ENCODE measurements at places on chromosomes 5 and 9. TPM values are rescaled to one million over a fixed set of nuclear protein-coding genes. Genes with fewer than 3 reads are reported as not detected.

Gene IFNA7
- not detected for total RNA-seq

- DNase-seq, result no peak
Observed at GRCh38 chr5:83914199-83914598, 193.5 kb upstream of the HAPLN1 start.

Gene NME5
- 2.4 TPM for total RNA-seq

Gene POU5F2
- 1.9 TPM for total RNA-seq

GRCh38 chr9:83934569-83935275 lies 13.5 kb upstream of the KIF27 start:
- no peak for DNase-seq

GRCh38 chr5:138700581-138701362 lies 52.5 kb upstream of the CTNNA1 start:
- no peak for DNase-seq

Gene STPG3
- 0.18 TPM for total RNA-seq

Gene SVEP1
- total RNA-seq, result 45.2 TPM

Gene PCDHGA3
- total RNA-seq, result 0.13 TPM

DNA sequence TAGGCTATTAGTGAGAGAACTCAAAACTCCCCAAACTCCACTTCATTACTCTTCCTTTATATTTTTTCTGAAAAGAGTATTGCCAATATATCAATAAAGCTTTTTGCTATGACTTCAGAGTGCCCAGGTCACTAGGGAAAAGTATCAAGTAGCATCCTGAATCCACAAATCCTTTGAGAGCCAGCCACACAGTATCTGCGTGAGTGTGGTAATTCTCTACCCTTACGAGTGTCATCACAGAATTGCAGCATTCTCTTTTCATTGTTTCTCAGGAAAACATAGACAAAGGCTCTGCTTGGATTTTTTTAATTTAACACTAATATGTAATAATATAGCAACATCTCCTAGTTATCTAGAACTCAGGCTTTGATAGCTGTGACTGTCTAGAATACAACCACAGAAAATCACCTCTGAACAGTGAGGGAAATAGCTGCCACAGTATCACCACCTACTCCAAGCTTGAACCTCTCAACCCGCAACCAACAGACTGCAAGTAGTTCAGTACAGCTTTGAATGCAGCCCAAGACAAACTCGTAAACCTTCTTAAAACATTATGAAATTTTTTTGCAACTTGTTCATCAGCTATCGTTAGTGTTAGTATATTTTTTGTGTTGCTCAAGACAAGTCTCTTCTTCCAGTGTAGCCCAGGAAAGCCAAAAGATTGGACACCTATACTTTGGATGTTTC lies 79.3 kb upstream of the CCDC152 start:
- DNase-seq, result no peak

Gene MCC
- total RNA-seq, result 32.4 TPM

DNA sequence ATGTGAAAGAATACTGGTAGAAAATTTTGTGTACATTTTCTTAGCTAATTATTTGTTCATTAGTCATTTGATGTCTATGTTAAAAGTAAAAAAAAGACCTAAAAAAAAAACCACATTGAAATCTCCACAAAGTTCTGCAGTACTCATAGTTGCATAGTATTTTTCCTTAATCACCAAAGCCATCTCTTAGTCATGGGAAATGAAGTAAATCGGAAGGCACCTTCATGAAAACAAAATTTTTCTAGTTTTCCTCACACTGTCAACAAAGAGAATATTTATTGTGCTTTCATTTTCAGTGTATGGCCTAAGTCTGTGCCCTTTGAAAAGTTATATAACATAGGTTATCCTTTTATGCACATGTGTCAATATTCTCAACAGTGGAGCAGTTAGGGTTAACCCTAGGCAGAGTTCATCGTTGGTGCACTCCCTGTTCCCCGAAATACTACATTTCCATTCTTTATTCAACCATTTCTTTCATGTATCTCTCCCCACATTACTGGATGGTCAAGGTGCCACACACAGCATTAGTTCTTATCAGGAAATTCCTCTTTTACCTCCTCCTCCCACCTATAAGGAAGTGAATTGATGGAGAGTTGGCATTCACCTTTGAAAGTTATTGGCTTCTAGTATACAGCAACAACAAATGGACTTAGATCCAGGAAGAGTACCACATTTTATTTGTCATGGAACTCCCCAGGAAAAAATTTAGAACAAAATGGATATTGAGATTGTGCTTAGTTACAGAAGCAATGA lies 93.1 kb downstream of the NUDT12 start:
- DNase-seq, result no peak

GRCh38 chr5:108398964-108399363 lies 17.1 kb upstream of the FBXL17 start:
- no peak for DNase-seq

DNA sequence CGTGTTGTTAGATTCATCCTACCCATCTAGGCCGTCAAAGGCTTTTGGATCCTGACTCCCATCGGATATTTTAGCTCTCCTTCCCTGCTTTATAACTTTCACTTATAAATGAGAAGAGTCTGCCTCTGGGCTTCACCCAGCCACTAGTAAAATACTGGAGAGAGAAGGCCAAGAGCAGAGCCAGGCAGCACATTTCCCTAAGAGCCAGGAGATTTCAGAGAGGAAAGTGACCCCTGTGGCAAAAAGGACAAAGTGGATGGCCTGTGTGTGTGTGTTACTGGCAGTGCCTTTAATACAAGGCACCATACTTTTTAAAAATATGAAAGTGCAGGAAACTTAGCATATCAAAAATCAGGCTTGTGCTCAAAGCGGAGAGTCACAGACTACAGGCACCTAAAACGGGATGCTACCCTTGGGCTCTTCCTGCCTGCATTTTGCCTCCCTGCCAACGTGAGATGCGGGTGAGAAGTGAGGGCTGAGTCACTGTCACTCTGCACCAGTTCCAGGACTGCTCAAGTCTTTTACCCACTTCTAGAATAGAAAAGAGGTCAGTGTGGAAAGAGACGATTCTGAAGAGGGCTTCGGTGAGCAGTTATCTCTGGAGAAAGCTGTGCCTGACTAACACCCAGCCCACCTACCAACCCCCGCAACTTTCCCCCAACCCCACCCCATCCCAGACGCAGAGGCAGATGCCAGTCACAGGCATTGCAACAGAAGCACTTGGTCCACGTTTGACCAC lies 15.9 kb downstream of the NFIL3 start:
- DNase-seq, result no peak

GRCh38 chr9:133225171-133226011 lies 16.3 kb upstream of the OBP2B start:
- no peak for DNase-seq

Gene PCDHGA5
- total RNA-seq, result 0.52 TPM

DNA sequence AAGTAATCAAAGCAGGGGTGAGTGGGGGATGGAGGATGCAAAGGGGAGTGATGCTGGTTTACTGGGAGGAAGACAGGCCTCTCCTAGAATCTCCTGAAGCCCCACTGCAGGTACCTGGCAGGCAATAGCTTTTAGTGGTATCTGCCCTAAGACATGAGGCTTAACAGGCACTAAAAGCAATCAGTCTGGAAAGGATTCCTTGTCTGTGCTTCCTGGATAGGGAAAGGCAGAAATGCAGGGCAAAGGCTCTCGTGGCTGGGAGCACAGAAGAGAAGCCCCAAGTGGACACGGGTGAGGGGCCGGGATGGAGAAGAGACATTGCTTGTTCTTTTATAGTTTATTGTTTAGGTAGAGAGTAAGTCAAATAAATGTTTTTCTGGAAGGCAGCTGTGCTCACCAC lies 40.1 kb downstream of the CCNJL start:
- DNase-seq, result no peak

DNA sequence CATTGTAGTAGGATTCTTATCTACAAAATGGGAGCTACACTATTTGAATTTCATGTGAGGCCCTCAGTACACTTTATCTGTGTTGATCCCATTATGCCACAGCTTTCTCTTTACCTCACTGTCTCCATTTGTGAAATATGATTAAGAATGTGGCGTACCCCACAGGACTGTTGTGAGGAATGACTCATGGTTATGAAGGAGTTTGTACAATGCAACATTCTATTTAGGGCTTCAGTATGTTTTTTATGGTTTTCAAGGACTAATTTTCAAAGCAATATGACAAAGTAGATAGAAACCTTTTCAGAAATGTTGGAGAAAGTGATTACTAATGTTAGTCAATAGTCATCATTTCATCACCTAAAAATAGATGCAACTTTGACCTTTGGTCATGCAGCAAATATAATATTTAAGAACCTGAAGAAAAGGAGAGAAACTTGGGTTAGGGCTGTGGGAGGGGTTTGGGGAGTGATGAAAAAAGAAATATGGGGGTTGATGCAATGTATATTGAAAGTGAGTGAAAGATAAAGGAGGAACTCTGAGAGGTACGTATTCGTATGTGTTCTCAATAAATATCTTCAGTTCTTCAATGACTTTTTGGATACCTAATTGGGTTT lies 53.7 kb upstream of the PIP5K1B start:
- no peak for DNase-seq

Gene CETN3
- total RNA-seq, result 34.2 TPM

Gene TRIM41
- total RNA-seq, result 27.9 TPM

DNA sequence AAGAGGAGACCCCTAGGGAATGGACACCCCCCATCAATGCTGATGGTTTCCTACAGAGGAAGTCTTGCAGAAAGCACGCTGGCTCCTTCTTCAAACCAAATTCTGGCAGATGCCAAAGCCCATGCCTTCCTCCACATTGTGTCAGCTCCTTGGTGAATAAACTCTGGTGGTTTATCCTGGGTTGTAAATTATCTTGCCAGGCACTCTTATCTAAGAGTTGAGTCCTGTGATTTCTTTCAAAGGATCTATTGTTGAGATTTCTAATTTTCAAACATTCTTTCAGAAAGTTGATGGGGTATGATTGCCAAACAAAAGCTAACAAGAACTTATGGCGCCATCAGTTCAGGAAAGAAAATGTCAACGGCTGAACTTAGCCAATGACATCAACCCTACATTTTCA lies 160.4 kb downstream of the NSG2 start:
- DNase-seq, result no peak

- DNase-seq, result no peak
Observed at GRCh38 chr5:78355561-78355960, 4.9 kb upstream of the SCAMP1 start.

- no peak for DNase-seq
Observed at GRCh38 chr9:116230051-116230632, 76.6 kb downstream of the PAPPA start.

- no peak for DNase-seq
Observed at GRCh38 chr9:35856882-35857281, 13.3 kb downstream of the OR13J1 start.

Gene KCNV2
- not detected for total RNA-seq

DNA sequence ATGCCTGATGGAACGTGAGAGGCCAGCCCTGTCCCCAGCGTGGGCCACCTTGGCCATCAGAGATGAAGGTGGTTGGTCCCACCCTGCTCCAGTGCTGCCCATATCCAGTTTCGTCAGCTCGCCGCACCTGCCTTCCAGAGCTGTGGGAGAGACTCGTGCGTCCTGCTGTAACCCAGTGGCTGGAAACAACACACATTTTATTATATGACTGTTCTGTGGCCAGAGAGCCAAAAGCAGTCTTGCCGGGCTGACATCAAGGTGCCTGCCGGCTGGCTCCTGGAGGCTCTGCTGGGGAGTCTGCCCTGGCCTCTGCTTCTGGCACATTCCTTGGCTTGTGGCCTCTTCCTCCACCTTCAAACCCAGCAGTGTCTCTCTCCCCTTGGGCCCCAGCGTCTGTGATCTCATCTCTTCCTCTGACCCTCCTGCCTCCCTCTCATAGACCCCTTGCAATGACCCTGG lies 94.7 kb downstream of the RXRA start:
- no peak for DNase-seq

Gene CCNJL
- 9.7 TPM for total RNA-seq

DNA sequence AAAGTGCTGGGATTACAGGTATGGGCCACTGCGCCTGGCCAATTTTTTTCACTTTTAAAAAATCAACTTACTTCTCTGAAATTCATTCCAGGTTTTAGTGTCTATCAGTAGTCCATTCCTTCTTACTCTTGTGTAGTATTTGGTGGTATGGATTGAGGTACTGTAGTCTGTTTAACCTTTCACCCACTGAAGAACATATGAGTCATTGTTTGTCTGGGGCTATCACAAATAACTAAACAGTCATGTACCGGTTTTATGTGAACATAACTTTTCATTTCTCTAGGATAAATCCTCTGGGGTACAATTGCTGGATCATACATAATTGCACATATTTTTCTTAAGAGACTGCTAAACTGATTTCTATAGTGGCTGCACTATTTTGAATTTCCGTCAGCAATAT lies 1188.0 kb upstream of the CDH9 start:
- no peak for DNase-seq

Gene PCDHA9
- total RNA-seq, result 4.0 TPM

DNA sequence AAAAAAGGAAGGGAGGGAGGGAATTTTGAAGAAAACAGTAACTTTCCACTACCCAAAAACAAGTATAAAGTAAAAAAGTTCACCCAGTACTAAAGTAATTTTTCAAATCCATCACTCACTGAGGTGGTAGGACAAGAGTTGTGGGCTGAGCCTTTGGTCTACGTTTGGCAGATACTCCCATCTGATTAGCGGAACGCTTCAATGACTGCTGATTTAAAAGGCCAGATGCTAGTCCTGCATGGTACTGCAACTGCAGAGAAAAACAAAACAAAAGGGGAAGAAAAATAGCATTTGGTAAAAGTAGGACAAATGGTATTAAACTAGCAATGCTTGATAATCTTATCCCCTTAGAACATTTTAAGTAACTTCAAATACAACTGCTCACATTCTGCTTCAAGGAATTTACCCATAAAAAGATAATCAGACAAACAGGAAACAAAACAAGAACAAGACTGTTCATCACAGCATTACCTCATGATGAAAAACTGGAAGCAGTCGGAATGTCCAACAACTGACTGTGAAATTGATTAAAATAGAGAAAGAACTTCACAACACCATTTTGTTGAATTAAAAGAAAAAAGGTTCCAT lies 65.4 kb downstream of the MED27 start:
- no peak for DNase-seq

Gene CEL
- total RNA-seq, result 4.3 TPM
